ENCODE measurements at places on chromosomes 16 and 17.
A peak's percentile ranks its signal among the peaks of the same experiment; 100 is the strongest.

DNA sequence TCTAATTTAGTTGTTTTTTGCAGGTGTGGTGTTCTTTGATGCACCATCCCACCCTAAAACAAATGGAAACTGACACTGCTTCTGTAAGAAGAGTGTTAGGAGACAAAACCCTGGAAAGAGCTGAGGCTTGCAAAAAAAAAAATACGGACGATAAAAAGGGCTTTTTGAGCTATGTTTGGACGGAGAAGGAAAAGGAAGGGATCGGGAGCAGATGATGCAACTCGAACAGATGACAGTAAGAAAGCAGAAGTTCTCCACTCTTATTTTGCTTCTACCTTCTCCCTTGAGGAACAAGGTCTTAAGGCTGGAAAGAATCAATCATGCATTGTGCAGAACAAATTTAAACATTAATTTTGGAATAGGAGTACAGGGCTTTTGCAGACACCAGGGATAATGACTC is 136.7 kb downstream of the MAF start:
- DNase-seq, result no peak

DNA sequence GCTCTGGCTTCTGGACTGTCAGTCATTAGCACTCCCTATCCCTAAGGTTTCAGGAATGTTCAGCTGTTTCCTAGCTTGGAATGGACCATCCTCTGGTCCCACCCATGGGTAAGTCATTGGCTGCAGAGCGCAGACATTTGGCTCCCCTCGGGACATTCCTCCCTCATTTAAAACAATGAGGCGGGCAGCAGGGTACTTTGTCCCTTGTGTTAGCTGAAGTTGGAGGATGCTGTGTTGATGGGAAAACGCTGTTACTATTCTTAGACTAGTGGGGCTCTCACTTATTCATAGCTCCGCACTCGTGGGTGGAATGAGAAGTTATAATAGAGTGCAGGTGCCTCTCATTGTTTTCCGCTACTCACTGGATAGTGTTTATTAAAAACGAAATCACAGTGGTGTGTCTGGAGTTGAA is 673.8 kb downstream of the WWOX start:
- no peak for DNase-seq

DNA sequence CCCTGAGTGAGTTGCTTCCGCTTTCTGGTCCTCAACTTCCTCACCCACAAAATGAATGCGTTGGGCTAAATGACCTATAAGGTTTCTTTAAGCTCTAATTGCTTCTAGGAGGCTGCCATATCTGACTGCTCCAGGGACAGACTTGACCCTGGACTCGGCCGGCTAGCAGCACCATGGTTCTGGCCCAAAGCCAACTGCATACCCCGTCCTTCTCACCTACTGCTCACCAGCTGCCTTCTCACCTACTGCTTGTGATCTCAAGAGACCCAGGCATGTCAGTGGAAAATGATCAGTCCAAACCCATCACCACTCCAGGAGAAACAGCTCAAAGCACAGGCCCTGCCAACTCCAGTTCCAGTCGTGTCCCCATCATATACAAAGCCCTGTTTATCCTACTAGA is 124.3 kb upstream of the IRX5 start:
- DNase-seq, result no peak

DNA sequence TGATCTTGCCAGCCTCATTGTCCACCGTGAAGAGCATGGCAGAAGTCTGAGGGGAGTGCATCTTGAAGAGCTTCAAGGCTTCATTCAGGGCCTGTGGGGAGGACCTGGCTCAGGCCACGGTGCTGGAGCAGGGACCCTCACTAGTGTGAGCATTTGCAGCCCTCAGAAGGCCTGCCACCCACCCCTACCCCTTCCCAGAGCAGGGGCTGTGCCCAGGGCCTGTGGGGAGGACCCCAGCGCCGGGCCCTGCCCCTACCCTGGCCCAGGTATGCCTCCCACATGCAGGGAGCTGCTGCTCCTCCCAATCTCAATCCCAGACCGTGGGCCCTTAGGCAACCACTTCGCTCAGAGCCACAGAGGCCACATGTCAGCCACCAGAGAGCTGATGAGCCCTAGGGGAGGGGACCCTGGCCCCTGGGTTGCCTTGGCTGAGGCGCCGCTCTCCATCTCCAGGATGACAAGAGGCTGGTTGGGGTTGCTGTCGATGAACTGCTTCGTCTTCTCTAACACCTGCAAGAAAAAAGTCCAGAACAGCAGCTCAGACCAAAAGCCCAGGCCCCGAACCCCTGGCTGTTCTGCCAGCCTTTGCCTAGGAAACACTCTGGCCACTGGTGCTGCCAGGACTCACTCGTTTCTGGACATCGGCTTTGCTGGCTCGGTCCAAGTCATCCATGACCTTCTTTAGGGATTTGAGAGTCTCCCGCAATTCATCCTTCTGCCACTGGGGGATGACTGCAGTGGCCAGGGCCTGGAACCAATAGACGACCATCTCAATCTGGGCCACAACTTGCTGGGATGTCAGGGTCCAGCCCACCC is 1.8 kb upstream of the EXOSC6 start:
- DNase-seq, result no peak

DNA sequence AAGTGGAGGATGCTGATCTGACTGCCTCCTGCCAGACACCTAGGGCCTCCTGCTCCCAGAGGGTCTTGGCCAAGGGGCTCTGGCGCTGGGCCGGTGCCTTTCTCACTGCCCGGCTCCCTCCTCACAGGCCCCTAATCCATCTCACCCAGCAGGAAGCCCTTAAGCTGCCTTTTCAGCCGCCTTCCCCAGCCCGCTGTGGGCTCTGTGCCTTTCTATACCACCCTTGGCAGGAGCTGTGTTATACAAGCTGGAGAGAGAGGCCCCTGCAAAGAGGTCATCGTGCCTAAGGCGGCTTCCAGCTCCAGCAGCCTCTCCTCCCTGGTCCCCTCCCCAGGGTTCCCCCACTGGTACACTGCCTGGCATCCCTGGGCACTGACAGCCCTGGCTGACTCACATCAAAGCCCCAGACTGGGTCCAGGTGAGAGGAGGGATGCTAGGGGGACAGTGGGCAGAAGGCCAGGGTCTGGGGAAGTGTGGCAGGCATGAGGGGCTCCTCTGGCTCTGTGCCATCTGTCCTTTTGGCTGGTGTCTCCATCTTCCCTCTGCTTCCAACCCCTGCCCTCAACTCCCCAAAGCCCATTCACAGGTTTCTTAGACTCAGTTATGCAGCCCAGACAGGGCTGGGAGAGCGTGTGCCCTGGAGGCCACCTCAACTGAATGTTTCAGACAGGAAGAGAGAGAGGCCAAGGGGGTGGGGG is 15.3 kb upstream of the FZD2 start:
- DNase-seq, result no peak

- DNase-seq, result no peak
These were observed 149.0 kb downstream of the CCDC182 start for GRCh38 chr17:57595947-57596695.

- DNase-seq, result peak; percentile 62
These were observed 15.0 kb upstream of the SCIMP start for GRCh38 chr17:5249615-5250014.

- DNase-seq, result no peak
These were observed 424 bp downstream of the MON1B start for GRCh38 chr16:77191259-77191969.
